ENCODE measurements at places on chromosomes 4 and X. TPM values are rescaled to one million over a fixed set of nuclear protein-coding genes. Genes with fewer than 3 reads are reported as not detected.

Gene USP53
- total RNA-seq, result 72.2 TPM

Gene SCD5
- 6.9 TPM for total RNA-seq

Gene SLC9B2
- 15.1 TPM for total RNA-seq

Gene CYBB
- 0.32 TPM for total RNA-seq

GRCh38 chr4:68907788-68908700 is 43.6 kb downstream of the UGT2A3 start:
- DNase-seq, result no peak

Measured in fibroblast of villous mesenchyme (primary cell).